ENCODE measurements at places on chromosomes 1 and 21.
A peak's percentile ranks its signal among the peaks of the same experiment; 100 is the strongest.

DNA sequence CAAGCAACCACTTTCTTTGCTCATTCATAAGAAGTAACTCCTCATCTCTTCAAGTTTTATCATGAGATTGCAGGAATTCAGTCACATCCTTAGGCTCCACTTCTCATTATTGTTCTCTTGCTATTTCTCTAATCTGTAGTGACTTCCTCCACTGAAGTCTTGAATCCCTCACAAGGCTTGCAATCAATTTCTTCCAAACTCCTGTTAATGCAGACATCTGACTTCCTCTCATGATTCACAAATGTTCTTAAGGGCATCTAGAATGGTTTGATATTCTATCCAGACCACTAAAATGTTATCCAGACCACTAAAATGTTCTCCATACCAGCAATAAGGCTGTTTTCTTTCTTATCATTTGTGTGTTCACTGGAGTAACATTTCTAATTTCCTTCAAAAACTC is 528.1 kb downstream of the DPYD start:
- no peak for DNase-seq

DNA sequence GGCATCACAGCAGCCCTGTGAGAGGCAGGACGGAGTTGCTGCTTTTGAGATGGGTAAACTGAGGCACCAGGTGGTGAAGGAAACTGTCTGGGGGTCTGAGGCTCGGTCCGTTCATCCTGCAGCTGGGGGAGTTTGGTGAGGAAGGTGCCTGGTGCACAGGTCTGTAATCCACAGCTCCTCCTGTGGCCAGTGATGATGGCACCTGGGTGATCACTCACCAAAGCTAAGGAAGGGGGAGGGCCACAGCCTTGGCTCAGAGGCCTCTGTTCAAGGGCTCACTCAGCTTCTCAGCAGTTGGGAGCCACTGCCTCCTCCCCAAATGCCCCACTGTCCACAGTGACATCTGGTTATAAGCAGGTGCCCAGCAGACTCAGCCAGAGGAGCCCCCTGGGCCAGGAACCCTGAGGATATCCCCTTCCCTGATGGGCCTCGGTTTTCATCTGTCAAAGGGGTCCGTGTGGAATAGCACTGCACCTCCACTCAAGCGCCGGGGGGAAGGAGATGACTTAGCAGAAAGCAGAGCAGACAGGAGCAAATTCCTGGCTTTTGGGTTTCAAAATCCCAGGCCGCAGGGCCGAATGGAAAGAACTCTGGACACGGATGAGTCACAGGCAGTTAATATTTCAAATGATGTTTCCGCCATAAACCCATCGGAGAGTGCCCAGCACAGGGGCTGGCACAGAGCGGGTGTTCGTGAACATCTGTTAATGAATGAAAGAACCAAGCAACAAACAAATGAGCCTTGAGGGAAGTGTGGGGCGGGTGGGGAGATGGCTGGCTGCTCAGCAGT is 82.8 kb downstream of the DMRTB1 start:
- no peak for DNase-seq

- no peak for DNase-seq
Measured at GRCh38 chr1:53114090-53114489, 28.3 kb downstream of the SLC1A7 start.

- no peak for DNase-seq
Measured at GRCh38 chr1:229139331-229140118, 131.4 kb upstream of the RAB4A start.

DNA sequence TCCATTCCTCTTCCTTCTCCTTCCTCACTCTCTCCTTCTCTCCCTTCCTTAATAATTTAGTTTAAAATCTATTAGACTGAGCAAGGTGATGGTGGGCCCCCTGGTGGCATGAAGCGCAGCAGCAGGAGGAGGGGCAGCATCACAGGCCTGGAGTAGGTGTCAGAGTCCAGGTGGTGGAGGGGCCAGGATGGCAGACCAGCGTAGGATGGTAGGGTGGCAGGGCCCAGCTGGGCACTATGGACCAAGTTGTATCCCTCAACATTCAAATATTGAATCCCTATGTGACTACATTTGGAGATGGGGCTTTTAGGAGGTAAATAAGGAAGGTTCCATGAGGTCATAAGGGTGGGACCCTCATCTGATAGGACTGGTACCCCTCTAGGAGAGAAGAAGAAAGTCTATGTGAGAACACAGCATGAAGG is 61.0 kb downstream of the WDR4 start:
- DNase-seq = peak; percentile 65

GRCh38 chr1:206925106-206925736 is 3.5 kb upstream of the FCMR start:
- DNase-seq = peak; percentile 63

- DNase-seq = no peak
Measured at GRCh38 chr1:164982545-164982944, 374.0 kb downstream of the LMX1A start.

DNA sequence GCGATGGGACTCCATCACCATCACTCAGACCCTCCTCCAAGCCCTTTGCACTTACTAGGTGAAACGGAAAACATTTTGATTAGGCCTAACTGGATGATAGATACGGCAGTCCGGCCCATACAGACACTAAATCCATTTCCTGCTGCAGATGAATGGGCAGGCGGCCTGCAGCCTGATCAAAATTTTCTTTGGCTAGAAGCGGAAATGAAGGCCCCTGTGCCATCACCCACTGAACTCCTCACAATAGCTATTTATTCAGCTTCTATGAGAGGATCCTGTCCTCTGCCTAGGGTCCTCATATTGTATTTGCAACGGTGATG is 200.5 kb downstream of the OMA1 start:
- DNase-seq = no peak

DNA sequence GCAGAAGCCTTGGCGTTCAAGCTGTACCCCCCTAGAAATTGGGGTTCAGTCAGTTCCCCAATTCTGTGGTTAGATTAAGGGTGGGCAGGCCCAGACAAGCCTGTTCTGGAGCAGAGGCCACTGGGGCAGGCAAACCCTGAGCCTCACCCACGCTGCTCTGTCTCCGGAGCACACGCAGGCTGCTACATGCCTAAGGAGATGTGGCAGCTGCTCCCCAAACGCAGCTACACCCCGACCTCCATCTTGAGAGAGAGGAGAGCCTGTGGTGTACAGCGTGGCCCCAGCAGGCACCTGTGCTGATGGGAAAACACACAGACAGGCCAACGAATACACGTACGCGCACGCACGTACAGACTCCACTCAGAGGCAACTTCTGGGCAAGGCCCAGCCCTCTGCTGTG is 33.9 kb upstream of the GRHL3 start:
- no peak for DNase-seq

DNA sequence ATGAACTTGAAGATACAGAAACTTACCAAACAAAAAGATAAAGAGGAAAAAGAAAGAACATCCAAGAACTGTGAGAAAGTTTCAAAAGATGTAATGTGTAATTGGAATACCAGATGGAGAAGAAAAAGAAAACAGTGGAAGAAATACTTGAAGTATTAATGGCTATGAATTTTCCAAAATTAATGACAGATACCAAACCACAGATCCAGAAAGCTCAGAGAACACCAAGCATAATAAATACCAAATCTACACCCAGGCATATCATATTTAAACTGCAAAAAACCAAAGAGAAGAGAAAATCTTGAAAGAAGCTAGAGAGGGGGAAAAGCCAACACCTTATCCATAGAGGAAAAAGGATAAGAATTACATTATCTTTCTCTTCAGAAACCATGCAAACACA is 136.4 kb downstream of the CLIC6 start:
- no peak for DNase-seq

- no peak for DNase-seq
Measured at GRCh38 chr1:6098303-6099215, 52.9 kb downstream of the KCNAB2 start.

GRCh38 chr1:53580739-53581475 is 121.7 kb downstream of the DMRTB1 start:
- DNase-seq = no peak

DNA sequence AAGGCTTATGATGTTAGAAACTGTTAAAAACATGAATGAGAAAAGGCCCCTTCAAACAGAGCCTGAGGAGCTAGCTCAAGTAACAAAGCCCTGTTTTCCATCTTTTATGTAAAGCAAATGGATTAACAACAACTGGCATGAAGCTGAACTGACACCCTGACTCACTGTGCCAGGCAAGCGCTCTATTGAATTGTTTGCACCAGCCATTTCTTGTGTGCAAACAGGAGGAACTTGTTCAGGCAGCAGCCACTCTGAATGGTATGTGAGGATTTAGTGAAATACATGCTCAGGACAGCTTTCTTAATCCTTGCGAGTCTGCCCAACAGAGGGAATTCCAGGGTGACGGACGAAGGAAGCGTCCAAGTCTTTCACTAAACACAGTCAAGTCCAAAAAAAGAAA is 291.1 kb upstream of the ADGRL2 start:
- DNase-seq = no peak

DNA sequence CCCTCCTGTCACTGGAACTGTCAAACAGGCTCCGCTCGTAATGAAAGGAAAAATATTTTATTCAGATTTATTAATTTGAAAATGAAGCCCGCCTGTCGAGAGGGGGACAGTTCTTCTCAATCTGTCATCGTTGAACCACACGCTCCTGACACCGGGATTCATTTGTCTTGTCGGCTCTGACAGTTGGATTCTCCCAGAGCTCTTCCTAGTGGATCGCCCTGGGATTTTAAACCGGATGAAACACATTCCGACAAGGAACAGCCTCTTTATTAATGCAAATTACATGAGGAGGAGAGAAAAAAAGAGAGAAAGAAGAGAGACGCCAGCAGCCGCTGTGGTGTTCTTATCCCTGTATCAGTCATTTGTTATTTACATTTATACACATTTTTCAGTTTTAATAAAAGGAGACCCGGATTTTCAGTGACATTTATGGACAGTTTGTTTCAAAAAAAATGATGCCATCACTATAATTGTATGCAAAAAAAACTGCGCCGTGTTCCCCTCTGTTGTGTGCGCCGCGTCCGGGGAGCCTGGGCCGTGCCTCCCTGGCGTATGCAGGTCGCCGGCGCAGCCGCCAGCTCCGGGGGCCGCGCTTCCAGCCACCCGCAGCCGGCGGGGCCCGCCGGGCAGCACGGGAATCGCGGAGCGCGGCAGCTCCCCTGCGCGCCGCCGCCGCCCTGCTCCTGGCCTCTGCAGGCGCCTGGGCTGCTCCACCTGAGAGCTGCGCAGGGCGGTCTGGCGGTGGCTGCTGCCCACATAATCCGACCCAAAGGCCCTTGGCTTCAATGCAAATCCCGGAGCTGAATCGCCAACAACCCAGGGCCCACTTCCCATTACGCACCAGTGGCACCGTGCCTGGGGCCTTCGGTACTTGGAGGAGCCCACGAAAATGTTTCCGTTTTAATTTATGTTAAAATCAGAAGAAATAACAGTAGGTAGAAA is 237.9 kb upstream of the PBX1 start:
- no peak for DNase-seq

- no peak for DNase-seq
Measured at GRCh38 chr1:163875927-163876320, 554.2 kb downstream of the NUF2 start.

- no peak for DNase-seq
Measured at GRCh38 chr1:211830055-211830327, 572 bp downstream of the LPGAT1 start.

- no peak for DNase-seq
Measured at GRCh38 chr1:219310181-219310728, 136.6 kb downstream of the LYPLAL1 start.

- no peak for DNase-seq
Measured at GRCh38 chr21:34987501-34988072, 61.5 kb downstream of the RUNX1 start.

DNA sequence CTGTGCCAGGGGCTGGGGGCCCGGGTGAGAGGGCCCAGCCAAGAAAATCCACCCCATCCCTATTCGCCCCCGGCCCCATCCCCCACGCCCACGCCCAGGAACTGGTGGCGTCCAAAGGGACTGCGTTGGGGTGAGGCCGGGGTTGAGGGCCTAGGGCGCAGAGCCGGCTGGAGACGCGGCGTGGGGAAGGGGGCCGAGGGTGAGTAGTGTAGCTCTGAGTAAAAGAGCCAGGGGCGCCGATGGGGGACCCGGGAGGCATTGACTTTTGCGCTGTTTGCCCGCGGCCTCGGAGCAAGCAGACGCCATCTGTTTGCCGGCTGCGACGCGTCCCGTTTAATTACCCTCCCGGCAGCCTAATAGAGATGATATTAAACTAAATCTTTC is 3.5 kb upstream of the DMRTA2 start:
- DNase-seq = no peak

GRCh38 chr1:12314333-12314903 is 84.6 kb downstream of the VPS13D start:
- no peak for DNase-seq

DNA sequence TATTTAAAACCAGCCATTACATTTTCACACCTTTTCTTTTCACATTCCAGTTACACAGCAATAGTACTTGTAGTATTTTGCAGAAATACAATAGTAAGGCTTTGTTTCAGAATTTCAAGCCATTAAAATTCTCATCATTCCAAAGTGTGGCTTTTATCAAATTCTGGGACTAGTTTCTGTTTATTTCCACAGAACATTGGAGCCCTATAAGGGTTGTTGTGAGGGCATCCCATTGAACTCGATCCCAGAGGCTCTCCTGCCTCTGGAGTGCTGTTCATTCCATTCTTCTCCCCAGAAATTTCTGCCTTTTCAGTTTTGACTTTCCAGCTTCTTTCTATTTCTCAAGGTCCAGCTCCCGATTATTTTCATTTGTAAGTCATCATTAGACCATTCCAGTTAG is 645.5 kb downstream of the ADGRL2 start:
- DNase-seq = no peak

- DNase-seq = no peak
Measured at GRCh38 chr1:1087351-1088028, 13.4 kb upstream of the RNF223 start.

- DNase-seq = no peak
Measured at GRCh38 chr1:93253516-93253915, 73.0 kb downstream of the CCDC18 start.

- peak; percentile 75 for DNase-seq
Measured at GRCh38 chr1:150560011-150560438, 10.8 kb downstream of the ADAMTSL4 start.

- DNase-seq = no peak
Measured at GRCh38 chr1:35557118-35557610, at the start of gene KIAA0319L. Gene KIAA0319L, minus strand, starts transcription at chr1:35557403. Its CDS starts 2,912 bp downstream, at chr1:35554491.

DNA sequence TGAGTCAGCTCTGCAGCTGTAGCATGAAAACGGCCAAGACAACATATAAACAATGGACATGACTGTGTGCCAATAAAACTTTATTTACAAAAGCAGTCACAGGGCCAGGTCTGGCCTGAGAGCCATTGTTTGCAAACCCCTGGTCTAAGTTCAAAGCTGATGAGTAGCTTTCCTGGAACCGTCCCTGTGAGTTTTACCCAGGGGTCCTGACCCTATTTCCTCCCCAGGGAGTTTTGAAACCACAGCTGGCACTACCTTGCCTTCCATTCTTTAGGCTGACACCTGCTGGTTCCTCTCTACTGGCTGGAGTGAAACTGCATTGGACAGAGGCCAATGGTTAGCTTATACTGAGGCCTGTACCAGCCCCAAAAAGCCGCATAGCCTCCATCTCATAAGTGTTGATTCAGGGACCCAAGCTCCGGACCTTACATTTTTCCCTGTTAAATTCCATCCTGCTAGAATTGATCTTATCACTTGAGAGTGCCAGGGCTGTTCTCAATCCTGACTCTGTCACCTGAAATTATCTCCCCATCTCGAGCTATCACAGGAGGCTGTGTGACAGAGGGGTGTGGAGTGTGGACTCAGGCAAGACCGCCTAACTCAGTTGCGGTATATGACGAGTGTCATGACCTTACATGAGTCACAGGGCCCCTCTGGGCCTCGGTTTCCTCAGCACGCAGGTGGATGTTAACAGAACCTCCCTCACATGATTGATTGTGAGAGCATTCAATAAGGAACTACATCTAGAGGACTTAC is 343.6 kb downstream of the NPHP4 start:
- DNase-seq = no peak
